ENCODE measurements at places on chromosomes 2 and 18.

- peak; percentile 60 for DNase-seq
Measured at GRCh38 chr18:67400502-67401117, 115.9 kb downstream of the DSEL start.

DNA sequence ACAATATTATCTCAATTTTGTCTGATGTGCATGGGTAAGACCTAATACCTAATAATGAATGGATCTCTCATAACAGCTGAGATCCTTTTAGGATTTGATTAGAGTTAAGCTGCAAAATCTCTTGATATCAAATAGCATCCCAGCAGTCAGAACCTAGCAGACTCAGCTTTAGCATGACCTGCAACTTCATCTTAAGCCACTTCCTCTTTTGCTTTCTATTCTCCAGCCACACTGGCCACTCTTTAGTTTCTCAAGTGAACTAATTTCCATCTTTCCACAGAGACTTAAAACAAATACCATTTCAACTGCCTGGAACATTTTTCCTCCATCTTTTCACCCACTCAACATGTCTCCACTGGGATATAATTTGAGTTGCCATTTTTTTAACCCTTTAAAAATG, 1251.6 kb upstream of the ZEB2 start:
- no peak for DNase-seq

DNA sequence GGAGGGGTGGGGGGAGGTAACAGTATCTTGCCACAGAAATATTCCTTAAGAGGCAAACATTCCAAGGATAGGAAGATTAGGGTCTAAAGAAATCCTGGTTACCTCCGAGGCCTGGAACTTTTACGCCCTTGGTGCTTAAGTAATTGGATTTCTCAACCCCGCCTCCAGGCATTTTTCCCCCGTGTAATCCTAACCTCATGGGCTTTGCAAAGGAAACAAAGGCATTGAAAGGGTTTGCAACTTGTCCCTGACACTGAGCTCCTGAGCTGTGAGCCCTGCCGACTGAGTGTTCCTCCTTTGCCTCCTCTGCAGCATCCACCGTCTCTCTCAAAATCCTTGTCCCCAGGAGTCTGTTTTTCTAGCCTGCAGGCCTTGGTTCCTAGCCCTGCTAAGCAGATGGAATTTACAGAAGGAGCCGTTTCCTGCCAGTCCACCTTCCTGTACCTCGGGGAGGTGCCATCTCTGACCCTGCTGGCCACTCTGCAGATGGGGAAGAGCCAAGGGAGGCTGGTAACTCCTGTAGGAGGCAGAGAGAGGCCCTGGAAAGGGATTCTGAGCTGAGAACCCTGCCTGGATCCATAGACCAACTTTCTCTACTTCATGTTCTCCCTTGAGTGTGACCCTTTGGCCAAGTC, 24.2 kb downstream of the TET3 start:
- DNase-seq = peak; percentile 62

DNA sequence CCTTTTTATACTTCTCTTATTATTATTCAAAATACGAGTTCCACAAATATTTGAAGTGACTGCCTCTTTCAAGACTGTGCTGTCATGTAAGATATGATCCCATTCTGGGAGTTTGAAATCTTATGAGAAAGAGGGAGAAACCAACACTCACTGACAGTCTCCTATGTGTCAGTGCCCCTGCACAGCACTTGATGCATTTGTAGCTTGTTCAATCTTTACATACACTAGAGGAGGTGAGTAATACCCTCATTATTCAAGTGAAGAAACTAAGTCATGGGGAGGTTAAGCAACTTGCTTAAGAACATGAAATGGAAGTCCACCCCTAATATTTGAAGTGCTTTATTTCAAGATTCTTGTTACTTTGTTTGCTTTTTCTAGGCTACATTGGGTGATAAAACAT, 459.5 kb upstream of the FANCL start:
- peak; percentile 3 for DNase-seq

GRCh38 chr2:43803113-43803512, 29.3 kb downstream of the DYNC2LI1 start:
- no peak for DNase-seq

GRCh38 chr2:70412294-70413070, 110.6 kb upstream of the FAM136A start:
- no peak for DNase-seq

DNA sequence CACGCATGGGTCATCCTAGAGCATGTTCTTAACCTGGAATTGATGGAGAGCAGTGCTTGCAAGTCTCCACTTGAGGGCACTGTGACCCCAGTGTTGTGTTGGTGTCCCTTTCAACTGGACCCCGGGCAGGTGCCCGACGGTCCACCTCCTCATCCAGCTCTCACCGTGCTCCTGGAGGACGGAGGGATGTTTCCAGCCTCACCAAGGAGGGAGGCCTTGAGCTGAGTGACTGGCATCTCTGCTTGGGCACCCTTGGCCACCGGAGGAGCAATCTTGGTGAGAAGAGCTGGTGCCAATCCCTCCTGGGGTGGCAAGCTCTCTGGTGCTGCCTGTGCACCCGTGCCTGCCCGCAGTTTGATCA, 45.4 kb upstream of the ASB18 start:
- DNase-seq = no peak

DNA sequence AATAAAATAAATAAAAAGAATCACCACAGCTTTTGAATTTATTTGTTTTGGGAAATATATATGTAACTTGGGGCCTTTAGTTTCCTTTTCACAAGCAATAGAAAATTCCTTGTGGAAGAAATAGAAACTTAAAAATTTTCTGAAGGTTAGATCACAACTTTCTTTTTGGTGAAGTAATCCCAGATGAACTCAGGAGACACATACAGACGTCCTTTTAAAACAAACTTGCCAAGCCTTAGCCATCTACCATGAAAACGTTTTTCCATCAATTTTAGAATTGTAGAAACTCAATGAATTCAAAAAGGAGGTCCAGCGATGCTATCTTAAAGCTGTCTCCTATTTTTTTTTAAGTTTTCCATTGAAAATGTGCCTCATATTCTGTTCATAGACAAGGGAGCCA, 225.6 kb downstream of the ASXL3 start:
- no peak for DNase-seq

DNA sequence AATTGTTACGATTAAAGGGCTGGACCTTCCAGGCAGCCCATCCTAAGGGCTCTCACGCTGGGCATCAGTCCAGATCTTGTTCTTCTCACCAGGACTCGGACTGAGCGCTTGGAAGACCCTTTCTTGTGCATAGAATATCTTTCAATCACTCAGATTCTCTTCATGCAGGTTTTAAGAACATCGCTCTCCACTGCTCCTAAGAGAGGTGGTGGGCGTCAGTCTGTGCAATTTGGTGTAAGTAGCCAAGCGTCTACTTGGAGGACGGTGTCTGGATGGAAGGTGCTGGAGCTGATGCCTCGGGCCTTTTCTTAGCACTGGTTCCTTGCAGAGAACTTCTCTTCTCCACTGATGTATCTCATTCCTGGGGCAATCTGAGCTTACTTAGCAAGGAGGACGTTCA, 68.7 kb downstream of the ASB1 start:
- no peak for DNase-seq

DNA sequence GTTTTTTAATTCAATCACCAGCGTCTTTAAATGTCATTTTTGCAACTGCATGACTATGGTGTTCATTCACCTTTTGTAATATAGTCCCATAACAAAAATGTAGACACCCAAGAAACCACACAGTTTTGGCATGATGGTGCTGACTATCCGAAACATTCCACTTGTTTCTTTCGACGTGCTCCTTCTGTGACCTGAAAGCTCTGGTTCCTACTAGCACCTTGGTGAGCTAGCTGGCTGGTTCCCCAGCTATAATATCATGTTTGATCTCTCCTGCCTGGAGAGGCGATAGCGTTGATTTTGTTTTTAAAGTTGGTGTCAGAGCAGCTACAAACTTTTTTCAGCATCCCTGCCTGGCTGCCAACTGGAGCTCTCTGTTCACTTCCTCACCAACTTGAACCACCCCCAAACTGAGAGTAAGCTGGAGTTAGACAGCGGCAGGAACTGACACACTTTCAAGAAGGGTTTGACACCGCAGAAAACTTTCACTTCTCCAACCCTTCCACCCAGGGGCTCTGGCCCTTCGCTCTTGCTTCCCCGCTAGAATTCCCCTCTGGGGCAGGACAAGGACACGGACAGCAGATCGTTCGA, 1.1 kb downstream of the ATAD2B start:
- DNase-seq = peak; percentile 59

DNA sequence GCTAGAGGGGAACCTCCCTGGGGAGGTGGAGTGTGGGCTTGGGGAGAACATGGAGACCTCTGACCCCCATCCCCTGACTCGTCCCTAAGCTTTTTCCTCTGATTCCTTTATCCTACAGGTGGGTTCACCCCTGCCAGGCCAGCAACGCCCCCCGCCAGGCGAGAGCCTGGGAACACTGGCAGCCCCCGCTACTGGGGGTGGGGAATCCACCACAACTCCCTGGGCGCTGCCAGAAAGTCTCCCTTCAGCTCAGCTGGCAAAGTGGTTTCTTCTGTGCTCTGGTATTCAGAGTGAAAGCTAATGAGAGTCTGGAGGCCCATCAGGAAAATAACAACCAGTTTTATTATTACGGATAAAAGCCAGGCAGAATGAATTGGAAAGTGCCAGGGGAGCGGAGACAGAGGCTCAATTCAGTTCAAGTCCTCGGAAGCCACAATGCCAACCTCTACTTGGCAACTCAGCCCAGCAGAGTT, 2.8 kb downstream of the DIPK1C start:
- DNase-seq = no peak

DNA sequence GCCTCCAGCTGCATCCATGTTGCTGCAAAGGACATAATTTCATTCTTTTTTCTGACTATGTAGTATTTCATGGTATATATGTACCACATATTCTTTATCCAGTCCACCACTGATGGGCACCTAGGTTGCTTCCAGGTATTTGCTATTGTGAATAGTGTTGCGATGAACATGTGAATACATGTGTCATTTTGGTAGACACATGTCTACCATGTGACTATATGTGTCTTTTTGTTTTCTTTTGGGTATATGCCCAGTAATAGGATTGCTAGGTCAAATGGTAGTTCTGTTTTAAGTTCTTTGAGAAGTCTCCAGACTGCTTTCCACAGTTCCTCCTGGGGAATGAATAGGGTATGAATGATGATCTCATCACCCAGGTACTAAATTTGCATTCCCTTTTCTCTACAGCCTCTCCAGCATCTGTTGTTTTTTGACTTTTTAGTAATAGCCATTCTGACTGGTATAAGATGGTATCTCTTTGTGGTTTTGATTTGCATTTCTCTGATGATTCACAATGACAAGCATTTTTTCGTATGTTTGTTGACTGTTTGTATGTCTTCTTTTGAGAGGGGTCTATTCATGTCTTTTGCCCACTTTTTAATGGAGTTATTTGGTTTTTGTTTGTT, 35.6 kb upstream of the FEZ2 start:
- DNase-seq = peak; percentile 30

GRCh38 chr18:65235966-65236624, 514.7 kb upstream of the CDH7 start:
- DNase-seq = no peak
